ENCODE measurements at places on chromosomes 16 and 17.

DNA sequence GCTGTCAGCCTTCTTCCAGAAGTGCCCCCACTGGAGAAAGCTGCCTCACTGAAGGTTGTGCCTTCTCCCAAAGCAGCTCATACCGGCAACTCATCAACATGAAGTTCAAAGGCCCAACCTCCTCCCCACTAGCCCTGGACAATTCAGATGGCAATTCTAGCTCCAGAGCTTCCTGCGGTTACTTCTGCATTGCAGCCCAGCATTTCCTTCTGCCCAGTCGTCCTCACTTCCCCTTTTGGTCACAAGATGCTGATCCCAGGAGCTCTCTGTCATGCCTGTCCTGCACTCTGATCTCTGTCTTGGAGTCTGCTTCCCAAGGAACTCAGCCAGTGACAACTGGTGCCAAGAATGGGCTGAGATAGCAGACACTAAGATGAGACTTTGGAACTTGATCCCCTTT is 178.2 kb upstream of the SOX9 start:
- no peak for DNase-seq

DNA sequence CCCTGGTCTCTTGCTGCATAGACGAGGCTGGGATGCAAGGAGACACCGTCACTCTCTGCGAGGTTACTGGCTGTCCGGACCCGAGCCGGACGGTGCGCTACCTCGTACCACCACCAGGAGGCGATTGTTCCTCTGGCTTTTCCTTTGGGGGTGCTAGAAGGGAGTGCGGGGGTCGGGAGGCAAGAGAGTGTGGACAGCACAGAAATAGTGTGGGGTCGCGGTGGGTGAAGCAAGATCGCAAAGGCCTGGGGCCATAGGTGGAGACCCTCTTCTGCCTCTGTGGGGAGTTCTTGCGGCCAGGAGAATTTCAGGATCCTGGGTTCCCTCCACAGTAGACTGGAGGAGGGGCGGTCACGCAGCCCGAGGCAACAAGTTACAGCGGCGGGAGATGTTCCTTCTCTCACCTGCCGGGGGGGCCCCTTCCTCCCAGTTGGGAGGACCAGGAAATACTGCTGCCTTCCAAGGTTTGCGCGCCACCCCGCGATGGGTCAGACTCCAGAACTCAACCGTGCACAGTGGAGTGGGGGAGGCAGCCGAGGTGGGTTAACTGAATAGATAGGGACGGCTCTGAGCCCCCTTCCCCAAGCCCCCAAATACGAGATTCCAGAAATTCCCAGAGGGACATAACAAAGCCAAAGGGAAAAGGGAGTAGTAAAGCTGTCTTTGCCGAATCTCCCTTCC is 6.9 kb downstream of the PHOSPHO1 start:
- DNase-seq: peak; percentile 10

DNA sequence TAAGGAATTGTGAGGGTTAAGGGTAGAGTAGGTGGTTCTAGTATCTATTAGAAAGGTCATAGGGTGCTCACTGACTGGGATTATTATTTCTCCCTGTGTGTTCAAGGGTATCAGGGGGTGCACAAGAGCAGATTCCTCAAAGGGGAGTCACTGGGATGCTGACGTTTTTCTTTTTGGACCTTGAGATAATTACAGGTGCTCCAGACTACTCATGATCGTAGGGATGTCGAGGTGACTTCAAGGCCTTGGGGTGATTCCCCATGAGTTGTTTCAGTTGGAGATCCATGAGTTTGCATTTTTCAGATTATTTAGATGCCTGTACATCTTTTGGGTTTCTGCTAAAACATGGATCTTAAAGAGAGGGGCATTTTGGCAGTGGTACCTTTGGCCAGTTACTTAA is 41.4 kb upstream of the TEKT1 start:
- no peak for DNase-seq

GRCh38 chr17:42276609-42277341 is 584 bp upstream of the STAT5B start:
- DNase-seq: no peak

DNA sequence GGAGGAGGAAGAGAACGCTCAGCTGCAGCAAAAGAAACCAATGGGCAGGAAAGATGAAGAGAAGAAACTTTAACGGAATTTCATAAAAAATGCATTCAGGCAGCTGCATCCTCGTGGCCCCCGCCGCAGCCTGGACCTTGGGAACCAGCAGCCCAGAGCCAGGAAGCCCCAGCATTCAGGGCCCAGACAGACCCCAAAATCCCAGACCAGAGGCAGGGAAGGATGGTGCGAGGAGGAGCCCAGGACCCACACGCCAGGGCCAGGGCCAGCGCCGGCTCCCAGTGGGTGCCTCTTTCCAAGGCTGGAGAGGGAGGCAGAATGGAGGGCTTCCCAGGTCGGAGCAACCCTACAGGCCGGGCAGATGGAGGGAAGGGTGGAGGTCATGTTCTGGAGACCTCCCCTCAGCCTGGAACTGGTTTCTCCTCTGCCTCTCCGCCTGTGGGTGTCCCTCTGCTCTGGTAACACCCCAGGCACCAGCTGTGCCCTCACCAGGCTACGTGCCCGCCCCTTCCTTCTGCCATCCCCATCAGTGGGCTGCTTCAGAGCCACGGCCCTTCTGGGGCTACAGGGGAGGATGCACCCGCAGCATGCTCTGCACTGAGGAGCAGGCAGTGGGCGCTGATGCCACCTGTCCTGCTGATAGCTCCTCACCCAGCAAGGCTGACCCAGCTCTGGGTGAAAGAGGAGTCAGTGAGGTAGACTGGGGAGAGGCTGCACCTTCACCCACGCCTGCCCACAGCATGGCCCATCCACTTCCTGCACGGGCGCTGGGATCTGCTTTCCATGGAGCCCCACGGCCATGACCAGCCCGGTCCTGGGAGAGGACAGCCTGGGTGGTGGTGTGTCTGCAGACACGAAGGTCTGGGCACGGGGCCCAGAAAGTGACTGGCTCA is 1.2 kb upstream of the MIF4GD start:
- peak; percentile 49 for DNase-seq

DNA sequence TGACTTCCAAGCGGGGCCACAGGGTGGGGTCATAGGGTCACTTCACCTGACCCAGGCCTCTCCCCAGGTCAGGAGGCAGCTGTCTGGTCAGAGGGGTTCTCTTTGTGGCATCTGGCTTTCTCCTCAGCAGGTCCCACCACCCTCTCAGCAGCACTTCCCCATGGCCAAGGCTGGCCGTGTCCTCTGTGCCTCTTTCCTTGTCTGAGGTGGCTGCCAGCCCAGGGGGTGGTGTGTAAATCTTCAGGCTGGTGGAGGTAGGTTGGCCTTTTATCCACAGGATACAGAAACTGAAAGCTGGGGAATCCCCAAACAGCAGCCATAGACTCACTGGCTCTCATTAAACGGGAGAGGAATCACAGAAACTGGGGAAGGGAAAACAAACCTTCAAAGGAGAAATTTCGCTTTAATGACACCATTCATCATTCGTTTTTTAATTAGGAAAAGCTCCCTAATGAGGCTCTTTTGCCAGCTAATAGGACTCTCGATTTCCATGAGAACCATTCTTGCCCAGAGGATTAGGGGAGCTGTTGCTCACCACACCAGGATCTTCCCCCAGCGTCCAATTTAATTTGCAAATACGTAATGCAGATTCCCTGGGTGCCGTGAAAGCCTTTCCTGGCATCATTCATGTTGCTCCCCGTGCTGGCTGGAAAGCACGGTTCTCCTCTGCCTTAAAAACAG is 18.0 kb downstream of the C17orf75 start:
- DNase-seq: no peak

DNA sequence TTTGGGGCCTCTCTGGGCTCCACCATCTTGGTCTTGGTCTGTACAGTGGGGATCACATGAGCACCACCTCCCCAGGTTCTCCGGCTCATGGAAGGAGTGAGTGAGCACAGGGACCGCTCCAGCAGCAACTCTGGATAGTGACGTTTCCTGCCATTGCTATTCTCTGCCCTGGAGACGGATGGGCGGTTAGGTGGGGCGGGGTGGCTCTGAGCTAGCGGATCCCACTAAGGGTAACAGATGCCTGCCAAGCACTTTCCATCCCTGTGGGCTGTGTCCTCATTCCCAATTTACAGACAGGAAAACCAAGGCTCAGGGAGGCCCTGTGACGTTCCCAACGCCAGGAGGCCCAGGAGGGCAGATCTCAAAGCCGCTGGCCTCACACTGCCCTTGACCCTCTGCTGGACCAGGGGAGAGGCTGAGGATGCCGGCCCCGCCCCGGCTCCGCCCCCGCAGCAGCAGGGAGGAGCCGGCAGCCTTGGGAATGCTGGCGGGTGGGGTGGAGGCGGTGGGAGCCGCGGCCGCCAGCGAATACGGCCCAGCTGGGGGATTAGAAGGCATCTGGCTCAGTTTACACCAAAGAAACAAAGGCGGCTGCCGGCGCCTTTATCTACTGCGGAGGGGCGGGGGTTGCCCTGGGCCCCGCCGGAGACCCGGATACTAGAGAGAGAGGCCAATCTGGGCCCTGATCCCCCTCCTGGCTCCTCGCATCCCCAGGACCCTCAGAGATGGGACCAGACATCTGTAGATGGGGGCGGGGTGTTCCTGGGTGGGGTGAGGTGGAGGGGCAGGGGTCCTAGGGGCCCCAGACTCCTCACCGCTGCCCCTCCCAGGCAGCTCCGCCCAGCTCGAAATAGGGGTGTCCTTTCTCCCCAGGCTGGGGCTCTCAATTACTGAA is 122.3 kb upstream of the CIBAR2 start:
- peak; percentile 83 for DNase-seq

- no peak for DNase-seq
Measured at GRCh38 chr16:59886021-59886420, 1151.9 kb upstream of the GOT2 start.
